ENCODE measurements at places on chromosomes 11 and 22.

DNA sequence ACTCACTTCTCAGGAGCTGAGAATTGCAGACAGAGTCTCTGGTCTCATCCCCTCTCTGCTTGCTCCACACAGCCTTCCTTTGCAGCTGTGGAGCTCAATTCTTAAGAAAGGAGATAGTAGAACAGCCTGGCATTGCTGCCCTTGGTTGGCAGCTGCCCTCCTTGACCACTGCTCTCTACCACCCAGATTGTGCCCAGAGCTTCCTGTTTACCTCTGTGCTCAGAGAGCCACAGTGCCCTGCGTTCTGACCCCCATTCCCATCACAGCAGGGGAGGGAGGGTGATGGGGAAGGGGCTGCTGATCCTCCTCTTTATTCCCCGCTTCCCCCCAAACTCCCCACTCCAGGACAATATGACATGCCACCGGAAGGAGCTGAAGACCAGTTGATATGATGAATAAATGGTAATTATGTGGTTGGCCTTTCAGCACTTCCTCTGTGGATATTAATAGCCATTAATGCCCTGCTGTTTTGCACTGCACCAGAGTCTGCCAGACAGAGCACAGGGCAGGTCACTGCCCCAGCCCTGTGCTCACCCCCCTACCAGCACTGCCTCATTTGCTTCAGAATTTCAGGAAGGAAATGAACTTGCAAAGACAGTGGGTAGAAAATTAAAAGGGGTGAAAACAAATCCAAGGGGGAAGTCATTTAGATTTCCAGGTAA is 426.8 kb upstream of the CADM1 start:
- DNase-seq, result no peak

DNA sequence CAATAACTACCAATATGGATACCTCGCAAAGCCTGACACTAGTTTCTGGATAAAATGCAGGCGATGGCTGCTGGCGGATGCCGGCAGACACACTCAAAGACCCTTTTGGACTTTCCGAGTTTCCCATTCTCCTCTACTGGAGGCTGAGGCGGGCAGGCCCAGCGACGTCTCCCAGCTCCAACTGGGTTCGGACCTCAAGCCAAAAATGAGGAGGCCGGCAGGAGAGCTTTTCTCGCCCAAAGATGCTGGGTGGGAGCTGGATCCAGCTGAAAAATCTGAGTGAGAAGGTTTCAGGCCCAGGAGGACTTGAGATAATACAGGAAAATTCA is 428 bp upstream of the FEZ1 start:
- DNase-seq, result no peak

DNA sequence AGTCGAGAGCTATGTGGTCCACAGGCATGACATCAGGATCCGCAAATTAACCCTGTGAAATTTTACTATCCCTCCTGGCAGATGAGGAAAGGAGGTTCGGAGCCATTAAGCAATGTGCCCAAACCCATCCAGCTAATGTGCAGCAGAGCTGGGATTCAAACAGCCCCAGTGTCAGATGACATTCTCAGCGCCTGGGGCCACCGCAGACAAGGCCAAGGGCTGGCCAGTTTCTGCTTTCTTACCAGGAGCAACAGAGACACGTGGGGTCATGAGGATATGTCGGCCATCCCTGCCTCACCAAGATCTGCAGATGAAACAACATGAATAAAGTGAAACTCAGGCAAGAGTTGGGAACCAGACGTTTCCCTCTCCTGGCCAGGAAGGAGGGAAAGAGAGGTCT is 110.2 kb downstream of the TENM4 start:
- no peak for DNase-seq

- no peak for DNase-seq
These were observed 32.4 kb downstream of the SLN start for GRCh38 chr11:107679255-107680024.

DNA sequence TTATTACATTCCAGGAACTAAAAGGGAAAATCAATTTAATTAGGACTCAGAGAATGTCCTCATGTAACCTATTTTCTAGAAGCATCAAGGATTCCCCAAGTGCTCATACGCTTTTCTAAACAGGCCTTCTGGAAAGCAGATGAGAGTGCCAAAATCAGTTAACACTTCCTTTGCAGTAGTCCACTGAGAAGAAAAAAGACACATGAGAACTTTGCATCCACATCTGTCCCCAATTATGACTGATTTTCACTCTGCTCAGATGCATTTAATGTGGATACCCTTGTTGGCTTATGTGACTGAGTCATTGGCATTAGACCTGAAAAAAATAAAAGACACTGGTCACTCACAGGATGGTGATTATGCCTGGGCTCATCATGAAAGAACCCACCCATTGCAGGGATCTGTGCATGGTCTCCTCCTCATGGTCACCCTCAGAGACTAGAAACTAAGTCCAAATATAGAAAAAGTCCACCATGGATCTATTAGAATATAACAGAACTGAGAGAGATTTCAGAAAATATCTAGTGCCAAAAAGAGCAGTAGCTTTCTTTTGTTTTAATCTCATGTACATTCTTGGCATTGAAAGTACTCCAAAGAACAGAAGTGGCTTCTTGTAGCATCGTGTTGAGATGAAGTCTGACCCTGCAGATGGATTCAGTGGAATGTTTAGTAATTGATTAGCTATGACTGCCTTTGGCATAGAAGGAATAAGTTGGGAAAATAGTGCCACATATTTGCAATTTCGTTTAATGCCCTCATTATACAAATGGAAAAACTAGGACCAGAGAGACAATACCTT is 48.8 kb upstream of the FIBIN start:
- DNase-seq, result no peak

GRCh38 chr11:116835042-116835772 is 2.2 kb downstream of the APOA1 start:
- no peak for DNase-seq

GRCh38 chr11:116657842-116658825 is 114.7 kb downstream of the BUD13 start:
- no peak for DNase-seq

GRCh38 chr11:68460741-68461574 is at the start of gene PPP6R3:
TSS of gene PPP6R3 (plus strand) at chr11:68460752. CDS start at chr11:68537665, 76,913 bp downstream.
- DNase-seq, result no peak

- DNase-seq, result no peak
These were observed 279.1 kb downstream of the BRD1 start for GRCh38 chr22:49548356-49549202.

GRCh38 chr11:132848336-132848735 is 684.0 kb downstream of the OPCML start:
- no peak for DNase-seq

GRCh38 chr11:95341221-95341620 is 110.2 kb upstream of the SESN3 start:
- DNase-seq, result no peak

GRCh38 chr22:50072167-50072555 is 13.1 kb downstream of the MLC1 start:
- DNase-seq, result no peak

Measured in thyroid gland (tissue), 4 donors.